ENCODE measurements at places on chromosomes 13 and 19. TPM values are rescaled to one million over a fixed set of nuclear protein-coding genes. Genes with fewer than 3 reads are reported as not detected.

The SMAD9 gene
- 0.62 TPM for total RNA-seq

The CLASRP gene
- 77.9 TPM for total RNA-seq

The CBY2 gene
- not detected for total RNA-seq

The CGB8 gene
- total RNA-seq, result 3.3 TPM

The MRPS12 gene
- total RNA-seq, result 53.8 TPM

The ZNF723 gene
- total RNA-seq, result not detected

DNA sequence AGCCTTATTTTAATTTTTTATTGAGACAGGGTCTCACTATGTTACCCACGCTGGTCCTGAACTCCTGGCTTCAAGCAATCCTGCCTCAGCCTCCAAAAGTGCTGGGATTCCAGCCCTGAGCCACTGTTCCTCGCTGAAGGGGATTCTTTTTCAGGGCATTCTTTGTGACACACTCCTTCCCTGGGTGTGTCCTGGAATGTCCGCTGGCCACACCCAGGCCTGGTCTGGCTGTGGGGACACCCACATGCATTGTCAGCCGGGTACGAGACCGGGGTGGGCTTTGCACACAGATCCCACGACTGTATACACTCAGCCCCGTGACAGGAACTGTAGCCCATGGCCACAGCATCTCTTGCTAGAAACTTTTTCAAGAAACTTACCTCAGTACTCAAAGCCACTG is 34.4 kb upstream of the GATAD2A start:
- no peak for DNase-seq

DNA sequence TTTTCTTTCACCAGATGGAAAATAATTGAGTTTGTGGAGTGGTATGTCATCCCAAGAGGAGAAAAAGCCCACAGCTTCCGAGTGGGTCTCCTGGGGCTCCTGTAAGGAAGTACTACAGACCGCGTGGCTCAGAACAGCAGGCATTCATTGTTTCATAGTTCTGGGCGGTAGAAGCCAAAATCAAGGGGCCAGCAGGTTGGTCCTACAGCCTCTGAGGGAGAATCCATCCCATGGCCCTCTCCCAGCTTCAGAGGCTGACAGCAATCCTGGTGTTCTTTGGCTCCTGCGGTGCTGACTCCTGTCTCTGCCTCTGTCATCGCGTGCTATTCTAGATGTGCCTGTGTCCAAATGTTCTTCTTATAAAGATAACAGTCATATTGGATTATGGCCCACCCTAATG is 362.6 kb downstream of the FGF14 start:
- DNase-seq, result no peak

DNA sequence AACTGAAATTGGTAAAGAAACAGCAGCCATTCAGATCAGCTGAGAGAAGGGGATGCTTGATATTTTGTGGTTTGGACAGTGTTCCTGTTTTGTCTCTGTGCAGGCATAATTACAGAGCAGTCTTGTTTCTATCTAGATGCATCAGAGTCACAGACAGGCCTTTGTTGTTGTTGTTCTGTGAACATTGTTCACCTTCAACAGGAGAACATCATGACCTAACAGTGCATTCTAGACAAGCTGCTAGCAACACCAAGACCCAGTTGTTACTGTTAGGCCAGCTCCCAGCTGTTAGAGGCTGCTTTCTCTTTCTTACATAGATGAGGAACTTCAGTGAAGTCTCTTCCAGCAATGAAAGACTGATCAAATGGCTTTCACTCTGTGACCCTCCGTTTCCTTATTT is 8.5 kb upstream of the LSR start:
- no peak for DNase-seq

DNA sequence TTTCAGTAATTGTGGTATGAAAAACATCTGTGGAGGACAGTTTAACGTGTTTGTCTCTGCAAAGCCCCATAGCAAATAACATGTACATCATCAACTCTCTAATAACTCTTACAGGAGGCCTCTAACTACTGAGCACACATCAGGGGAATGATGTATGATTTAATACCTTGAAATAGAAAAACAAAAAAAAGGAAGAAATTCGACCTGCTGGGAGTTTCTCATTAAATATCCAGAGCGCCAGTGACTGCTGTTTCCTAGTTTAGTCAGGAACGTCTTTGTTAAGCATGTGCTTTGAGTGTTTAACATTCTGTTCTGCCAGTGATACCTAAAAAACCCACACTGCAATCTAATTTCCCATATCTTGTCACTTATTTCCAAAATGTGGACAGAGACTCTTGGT is 235.4 kb downstream of the PCDH20 start:
- no peak for DNase-seq

DNA sequence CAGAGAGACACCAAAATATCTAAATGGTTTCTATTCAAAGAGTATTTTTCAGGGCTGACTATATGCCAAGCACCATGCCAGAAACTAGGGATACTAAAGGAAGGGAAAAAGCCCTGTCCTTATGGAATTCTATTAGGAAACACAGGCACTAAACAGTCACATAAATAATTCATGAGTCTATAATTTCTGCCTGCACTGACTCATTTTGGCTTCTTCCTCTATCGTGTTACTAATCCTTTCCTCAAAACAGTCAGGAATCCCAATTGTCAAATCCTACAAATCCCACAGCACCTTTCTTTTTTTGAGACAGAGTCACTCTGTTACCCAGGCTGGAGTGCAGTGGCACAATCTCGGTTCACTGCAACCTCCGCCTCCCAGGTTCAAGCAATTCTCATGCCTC is 29.2 kb downstream of the XPO4 start:
- DNase-seq, result no peak

DNA sequence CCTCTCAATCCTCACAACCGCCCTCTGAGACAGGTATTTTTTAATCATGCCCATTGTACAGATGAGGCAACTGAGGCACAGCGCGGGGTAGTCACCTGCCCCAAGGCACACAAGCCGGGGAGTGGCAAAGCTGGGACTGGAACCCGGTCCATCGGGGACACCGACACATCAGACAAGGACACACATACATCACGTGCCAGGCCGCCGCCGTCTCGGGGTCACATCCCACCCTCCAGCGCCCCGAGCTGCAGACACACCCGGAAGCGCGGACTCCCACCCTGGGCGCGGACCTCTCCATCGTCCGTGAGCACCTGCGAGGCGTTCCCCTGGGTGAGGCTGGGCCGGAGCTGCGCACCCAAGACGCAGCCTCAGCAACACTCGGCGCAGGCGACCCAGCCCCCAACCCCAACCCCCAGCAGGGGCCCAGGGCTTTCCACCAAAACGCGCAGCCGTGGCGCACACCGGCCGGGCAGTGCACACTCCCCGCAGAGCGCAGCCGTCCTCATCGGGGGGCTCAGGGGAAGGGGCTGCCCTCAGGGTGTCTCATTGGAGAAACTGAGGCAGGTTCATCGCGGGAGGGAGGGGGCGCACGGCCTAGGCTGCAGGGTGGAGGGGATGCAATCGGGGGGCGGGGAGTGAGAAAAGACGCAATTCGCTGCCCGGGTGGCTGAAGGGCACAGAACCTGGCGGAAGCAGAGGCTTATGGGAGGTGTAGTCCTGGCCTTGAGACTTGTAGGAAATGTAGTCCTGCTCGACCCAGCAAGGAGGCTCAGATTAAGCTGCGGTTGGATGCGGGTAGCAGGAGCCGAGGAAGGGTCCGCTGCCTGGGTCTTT is 1.9 kb upstream of the LMTK3 start:
- DNase-seq, result no peak
